ENCODE measurements at places on chromosomes 4 and X.

DNA sequence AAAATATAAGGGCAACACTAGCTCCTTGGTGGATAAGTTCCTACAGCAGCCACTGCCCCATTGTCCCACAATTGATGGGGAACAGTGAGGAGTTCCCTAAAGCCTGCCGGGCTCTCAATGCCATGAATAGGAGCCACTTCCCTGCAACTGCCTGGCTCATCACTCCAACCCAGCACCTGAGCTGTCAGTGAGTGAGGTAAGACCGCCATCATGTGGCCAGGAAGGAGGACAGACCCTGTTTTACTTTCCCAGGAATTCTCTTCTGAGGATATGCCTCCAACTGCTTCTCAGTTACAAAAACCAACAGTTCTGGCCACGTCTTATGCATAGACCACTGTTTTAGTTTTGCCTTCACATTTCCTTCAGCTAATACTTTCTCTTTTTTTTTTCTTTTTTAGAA lies 45.5 kb downstream of the SRPX start:
- no peak for DNase-seq

DNA sequence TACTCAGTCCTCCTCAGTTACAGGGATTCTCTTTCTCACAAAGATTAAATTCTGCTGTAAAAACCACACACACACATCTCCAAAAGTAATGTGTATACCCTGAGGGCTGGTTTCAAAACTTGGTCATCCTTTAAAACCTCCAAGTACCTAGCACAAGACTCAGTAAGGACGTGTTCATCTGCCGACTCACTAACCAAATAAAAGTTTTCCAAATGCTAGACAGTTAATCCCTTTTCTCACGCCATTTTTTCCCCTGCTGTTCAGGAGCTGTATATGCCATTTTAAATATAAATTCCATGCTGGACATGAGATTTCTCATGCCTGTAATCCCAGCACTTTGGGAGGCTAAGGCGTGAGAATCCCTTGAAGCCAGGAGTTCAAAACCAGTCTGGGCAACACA lies 3.9 kb upstream of the SAT1 start:
- no peak for DNase-seq

- no peak for DNase-seq
Measured at GRCh38 chr4:148574502-148574901, 132.3 kb upstream of the NR3C2 start.

GRCh38 chr4:134955059-134955458 lies 753.5 kb upstream of the PABPC4L start:
- DNase-seq = no peak

GRCh38 chrX:49043220-49043986 lies at the start of gene TFE3:
TFE3 (minus strand) TSS chrX:49043357; CDS start chrX:49043226, 131 bp downstream.
- DNase-seq = peak; percentile 90

GRCh38 chr4:100681289-100681688 lies 163.5 kb upstream of the EMCN start:
- DNase-seq = no peak

DNA sequence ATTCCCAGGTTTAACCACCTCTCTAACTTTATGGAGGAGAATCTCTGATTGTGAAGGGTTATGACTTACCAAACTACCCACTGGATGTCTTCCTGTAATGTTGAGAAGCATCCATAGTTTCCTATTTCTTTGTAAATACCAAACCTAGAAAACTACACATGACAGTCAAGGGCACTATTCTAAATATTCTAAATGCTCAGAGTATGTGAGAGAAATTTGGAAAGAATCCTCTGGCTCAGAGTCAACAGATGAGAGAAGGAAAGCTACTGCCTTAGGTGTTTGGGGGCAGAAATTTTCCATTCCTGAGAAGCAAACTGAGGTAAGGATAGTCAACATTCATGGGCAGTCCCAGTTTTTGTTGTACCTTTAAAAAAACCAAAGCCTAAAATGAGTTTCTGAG lies 155.8 kb downstream of the KCNIP4 start:
- DNase-seq = no peak

DNA sequence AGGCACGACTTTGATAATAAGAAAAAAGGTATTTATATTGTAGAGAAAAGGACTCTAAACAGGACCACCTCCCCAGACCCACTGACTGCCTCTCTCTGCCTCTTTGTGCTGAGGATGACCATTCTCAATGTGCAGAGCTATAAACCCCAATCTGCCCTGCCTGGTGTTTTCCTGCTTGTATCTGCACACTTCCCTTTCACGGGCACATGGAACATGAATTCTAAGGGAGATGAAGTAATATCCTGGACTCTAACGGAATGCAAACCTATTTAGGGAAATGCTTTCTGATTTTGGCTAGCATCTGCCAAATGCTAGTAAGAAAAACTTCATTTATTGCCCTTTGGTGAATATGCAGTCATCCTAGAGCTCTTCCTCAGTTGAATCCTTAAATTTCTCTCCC lies 2.4 kb downstream of the DIPK2B start:
- DNase-seq = no peak

DNA sequence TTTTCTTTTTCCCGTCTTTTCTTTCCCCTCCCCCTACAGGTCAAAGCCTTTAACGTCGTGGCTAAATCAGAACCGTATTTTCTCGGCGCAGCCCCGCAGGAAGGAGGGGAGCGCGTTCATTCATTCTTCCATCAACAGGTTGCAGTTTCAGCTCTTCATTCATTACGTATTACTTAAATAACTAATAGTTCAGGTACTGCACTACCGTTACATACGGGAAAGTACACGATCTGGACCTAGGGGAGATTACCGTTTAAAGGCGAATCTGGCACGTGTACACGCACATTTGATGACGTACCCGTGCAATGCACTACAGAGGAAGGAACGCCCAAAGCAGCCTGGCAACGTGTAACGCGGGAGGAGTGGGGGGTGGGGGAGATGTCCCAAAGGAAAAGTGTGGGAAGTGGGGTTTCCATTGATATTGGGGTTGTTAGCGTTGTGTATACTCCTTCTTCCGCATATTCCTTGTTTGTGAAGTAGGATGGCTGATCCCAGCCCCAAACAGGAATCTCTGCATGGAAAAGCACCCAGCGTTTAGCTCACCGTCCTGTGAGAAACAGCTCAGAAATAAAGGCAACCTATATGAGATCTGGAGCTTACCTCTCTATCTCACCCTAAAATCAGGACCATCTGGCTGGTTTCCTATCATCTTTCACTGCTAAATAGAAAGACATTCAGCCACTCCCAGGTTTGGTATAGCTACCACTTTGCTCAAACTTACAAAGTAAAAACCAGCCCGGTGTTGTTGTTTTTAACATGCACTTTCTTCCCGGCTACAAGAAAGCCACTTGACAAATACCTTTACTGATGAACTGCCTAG lies 585 bp upstream of the SEC24D start:
- peak; percentile 43 for DNase-seq

- DNase-seq = no peak
Measured at GRCh38 chr4:98624642-98625041, 33.8 kb downstream of the TSPAN5 start.

- DNase-seq = no peak
Measured at GRCh38 chr4:153067376-153067775, 131.3 kb downstream of the FHDC1 start.

DNA sequence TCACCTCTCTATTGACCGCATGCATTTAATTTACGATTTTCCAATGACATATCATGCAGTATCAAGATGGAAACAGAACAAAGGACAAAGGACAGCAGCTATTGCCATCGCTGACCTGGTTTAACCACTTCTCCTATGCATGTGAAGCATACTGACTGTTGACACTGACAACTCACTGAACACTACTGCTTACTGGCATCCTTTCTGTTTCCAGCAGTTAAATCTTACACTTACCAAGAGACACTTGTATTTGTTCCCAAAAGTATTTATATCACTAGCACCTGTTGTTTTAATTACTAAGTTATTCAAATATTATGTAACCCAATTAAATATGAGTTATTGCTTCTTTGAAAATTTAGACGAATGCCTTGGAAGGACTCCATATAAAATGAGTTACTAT lies 176.7 kb downstream of the PDGFC start:
- no peak for DNase-seq

DNA sequence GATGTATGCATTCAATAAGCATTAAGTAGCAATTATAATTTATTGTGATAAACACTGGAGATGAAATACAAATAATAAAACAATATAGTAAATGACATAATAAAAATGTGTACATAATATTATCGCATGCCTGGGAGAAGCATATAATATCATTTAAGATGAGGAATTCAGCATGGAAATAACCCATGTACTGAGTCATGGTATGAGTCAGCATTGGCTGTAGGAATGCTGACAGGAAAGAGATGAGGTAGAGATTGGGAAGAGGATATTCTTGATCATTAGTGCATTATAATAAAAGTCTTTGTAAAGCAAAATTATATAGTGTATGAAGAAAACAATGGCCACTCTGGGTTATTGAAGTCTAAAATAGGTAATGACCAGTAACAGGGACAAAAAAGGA lies 82.8 kb downstream of the MAGEB10 start:
- DNase-seq = no peak

DNA sequence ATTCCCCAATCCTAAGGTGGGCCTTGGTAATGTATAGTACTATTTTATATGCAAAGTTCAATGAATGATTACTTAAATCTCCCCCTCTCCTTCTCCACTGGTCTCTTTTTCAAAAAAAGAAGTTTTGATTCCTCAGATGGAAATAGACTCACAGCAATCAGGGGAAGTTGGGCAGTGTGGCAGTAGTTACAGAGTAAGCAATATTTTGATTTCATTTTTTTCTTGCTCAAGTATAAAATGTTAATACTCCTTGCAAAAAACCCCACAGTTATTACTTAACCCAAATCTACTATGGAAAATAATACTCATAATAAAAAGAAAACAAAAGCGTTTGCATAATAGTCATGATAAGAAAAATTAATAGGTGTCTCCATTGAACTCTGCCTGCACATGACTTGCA lies 56.9 kb upstream of the CXCL8 start:
- DNase-seq = no peak

GRCh38 chr4:76326515-76326914 lies 20.0 kb downstream of the STBD1 start:
- DNase-seq = no peak

GRCh38 chr4:186623546-186623945 lies 68.2 kb upstream of the MTNR1A start:
- DNase-seq = no peak

DNA sequence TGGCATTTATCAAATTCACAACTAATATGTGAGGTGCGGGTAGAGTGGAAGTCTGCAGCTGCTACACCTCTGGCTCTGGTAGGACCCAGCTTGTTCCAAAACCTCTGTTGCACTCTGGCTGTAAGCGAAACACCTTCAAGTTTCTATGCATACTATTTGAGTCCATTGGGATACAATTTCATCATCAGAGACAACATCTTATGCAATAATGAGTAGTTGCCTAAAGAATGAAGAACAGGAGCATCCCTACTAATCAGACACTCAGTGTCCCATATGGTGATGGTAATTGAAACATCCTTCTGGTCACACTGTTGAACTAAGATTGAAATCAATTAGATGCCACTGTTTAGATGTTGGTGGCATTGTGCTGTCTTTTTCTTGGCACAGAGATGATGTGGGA lies 178.4 kb downstream of the MGST2 start:
- no peak for DNase-seq

DNA sequence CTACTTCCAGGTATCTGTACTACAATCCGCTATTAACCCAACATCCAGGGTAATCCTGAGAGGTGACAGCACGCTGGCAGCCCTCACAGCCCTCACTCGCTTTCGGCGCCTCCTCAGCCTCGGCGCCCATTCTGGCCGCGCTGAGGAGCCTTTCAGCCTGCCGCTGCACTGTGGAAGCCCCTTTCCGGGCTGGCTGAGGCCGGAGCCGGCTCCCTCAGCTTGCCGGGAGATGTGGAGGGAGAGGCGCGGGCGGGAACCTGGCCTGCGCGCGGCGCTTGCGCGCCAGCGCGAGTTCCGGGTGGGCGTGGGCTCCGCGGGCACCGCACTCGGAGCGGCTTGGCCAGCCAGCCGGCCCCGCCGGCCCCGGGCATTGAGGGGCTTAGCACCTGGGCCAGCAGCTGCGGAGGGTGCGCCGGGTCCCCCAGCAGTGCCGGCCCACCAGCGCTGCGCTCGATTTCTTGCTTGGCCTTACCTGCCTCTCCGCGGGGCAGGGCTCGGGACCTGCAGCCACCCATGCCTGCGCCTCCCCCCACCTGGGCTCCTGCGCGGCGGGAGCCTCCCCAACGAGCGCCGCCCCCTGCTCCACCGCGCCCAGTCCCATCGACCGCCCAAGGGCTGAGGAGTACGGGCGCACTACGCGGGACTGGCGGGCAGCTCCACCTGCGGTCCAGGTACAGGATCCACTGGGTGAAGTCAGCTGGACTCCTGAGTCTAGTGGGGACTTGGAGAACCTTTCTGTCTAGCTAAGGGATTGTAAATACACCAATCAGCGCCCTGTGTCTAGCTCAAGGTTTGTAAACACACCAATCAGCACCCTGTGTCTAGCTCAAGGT lies 87.3 kb downstream of the PRSS12 start:
- no peak for DNase-seq

DNA sequence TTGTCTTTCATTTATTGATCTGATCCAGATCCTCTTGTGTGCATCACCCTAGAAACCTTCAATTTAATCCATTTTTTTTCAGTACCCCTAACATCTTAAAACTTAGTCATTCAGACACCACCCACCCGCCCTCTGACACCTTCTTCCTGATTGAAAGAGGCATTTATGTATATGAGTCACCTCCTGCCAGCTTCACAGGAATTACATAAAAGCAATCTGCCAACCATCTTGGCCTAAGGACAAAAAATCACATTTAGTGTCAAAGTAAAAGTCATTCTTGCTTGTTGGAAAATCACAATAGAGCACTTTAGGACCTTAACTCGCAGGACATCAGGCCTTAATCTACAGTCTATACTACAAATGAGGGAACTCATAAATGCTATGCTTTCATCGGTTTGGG lies 52.1 kb downstream of the NDST3 start:
- DNase-seq = no peak

- no peak for DNase-seq
Measured at GRCh38 chrX:10011991-10012390, 44.8 kb downstream of the CLDN34 start.

- DNase-seq = no peak
Measured at GRCh38 chrX:46549914-46550313, 4.7 kb upstream of the ZNF674 start.

DNA sequence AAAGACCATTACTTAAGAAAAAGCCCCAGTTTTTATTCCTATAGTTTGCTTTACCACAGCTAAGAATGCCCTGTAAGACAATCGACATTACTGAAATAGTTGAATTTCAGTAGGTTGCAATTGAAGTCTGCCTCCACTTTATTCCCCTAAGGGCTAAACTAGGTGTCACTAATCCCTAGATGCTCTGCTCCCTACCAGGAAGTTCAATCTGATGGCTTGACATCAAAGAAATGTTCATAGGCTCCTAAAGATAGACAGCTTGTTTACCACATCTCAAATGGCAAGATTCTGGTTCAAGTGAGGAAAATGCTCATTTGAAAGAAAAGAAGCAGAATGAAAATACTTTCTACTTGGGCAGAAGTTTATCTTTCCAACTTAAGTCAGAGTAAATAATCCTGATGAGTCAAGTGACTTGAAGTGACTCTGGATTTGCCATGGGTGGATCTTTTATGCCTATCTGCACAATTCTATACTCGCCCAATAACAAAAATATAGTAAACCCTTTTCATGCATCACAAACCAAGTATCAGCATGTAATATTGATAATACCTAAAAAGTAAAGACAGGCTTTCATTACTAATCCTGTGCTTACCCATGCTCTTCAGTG lies 117.2 kb downstream of the SH3RF1 start:
- DNase-seq = no peak

GRCh38 chr4:89538886-89539285 lies 231.3 kb upstream of the GPRIN3 start:
- no peak for DNase-seq
